Stimulated activated CD4-positive, alpha-beta T cell treated with anti-CD3 and anti-CD28 coated beads, Interleukin-4, amount 100 ng/mL, for 24 hours (primary cell): ENCODE measurements at places on chromosomes 2 and 18.

GRCh38 chr18:52313213-52313612 is 26.8 kb upstream of the DCC start:
- no peak for DNase-seq

DNA sequence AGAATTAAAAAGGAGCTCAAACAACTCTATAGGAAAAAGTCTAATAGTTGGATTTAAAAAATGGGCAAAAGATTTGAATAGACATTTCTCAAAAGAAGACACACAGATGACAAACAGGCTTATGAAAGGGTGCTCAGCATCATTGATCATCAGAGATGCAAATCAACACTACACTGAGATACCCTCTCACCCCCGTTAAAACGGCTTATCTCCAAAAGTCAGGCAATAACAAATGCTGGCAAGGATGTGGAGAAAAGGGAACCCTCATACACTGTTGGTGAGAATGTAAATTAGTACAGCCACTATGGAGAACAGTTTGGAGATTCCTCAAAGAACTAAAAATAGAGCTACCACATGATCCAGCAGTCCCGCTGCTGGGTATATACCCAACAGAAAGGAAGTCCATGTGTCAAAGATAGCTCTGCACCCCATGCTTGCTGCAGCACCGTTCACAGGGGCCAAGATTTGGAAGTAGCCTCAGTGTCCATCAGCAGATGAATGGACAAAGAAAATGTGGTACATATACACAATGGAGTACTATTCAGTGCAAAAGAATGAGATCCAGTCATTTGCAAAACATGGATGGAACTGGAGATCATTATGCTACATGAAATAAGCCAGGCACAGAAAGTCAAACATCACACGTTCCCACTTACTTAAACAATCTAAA is 46.7 kb upstream of the B3GNT7 start:
- no peak for DNase-seq

DNA sequence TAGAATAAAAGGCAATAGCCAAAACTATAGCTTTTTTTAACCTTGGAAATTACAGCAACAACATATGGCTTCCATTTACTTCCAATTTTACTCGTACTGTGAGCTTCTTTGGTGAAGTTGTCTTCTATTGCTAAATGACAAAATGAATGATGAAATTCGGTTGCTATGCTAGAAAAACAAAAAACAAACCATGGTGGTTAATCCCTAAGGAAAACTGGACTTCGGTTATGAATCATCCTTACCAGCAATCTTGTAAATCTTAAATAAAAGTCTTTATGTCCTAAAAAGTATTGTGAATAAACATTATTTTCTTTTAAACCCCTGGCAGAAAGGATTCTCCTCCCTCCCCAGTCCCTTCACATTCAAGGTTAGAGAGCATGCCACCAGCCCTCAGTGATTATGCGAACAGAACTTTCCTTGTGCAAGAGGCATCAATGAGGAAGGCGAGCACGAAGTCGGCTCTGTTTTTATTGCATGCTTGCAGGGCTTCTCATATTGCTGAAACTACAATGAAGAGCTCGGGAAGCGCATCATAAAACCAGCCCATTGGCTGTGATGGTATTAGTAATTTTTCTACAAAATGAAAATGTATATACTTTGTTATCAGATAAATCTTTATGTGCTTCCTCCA is 62.9 kb downstream of the ZNF521 start:
- no peak for DNase-seq

GRCh38 chr18:55013685-55014084 is 54.4 kb upstream of the CCDC68 start:
- no peak for DNase-seq

- peak; percentile 36 for DNase-seq
Measured at GRCh38 chr18:77208964-77209363, 40.7 kb upstream of the GALR1 start.

- DNase-seq = no peak
Measured at GRCh38 chr2:120251880-120252224, 800 bp upstream of the RALB start.

- no peak for DNase-seq
Measured at GRCh38 chr2:22995576-22995975, 389.4 kb upstream of the KLHL29 start.

DNA sequence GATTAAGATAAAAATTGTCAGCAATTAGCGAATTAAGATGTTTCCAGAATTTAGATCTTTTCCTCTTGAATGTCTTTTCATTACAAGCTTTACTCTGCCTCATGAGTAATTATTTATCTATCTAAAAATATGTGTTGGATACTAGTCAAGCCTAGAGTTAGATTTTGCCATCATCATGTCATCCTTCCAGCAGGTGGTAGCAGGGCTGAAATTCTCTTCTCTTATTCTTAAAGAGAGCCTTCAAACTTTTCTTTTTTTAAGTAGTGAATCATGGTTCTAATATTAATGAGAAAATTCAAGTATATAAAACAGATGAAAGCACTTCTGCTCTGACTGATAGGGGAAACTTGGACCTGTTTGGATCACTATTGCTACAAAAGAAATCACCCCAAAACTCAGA is 240.7 kb upstream of the EPAS1 start:
- no peak for DNase-seq

DNA sequence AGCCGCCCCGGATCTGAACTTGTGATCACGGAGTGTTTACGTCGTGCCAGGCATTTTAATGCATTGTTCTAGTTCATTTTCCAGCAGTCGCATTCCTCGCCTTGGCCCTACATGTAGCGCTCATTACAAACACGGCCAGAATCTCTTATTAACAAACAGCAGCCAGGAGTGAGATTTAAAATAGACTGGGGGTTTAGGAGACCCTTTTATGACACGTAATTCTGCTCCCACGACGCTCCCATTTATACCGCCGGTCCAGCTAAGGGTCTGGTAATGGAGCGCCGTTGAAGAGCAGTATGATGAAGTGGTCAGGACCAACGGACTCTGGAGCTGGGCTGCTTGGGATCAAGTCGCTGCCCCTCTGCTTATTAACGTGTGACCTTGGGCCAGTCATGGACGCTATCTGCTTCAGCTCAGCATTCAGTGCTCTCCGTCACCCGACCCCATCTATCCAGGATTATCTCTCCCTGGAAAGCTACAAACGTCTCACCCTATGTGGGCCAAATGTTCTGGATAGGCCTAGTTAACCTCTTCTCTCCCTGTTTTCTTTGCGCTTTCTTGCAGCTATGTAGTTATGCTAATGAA is 745 bp downstream of the MSH2 start:
- DNase-seq = no peak

DNA sequence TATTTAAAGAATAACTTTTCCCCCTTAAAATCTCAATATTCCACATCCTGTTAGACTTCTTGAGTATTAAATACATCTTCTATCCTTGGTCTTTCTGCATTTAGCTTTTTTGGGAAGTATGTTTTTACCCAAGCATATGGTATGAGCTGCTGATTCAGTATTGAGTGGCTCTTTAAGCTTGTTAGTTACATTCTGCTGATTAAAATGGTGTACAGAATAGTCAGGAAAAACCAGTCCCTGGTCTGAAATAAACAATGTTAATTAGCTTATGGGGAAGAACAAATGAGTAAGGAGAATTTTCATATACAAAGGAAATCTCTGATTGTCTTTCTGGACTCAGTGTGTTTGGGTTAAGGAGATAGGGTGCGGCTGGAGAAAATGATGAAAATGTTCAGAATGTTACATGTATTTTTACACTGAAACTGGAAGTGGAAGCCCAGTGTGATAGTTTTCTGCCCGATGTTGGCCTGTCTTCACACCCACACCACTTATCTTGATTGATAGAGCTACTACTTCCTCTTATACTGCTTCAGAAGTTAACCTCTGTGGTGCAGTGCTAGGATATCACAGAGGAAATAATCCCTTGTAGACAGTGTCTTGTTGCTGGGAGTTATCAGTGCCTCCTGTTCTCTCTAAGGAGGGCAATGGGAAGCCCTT is 84.0 kb downstream of the MSH2 start:
- DNase-seq = no peak

DNA sequence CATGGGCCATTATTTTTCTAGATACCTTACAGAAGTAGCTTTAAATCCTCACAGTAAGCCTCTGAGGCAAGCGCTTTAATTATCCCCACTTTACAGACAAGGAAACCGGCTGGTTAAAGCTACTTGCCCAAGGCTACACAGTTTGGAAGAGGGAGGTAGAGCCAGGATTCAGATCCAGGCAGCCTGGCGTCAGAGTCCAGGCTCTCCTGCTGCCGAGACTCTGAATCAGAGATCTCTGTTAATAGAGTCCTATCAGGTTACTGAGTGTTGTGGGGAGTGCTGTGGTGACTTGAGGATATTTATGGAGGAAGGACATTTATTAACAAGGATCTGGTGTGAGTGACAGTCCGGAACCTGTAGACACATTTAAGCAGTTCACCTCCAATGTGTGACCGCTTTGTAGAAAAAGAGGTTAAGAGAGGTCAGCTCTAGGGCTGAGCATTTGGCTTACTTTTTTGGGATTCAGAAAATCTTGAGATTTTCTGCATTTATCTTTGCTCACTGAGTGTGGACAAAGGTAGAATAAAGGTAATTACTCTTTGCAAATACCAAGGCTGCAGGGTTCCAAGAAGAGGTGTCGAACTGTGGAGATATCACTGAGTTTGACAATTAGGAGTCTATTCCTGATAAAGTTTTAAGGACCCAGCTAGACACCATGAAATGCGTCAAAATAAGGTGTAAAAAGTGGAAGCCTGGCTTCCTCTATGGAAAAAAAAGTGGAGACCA is 1.6 kb upstream of the CEP192 start:
- DNase-seq = no peak

- peak; percentile 71 for DNase-seq
Measured at GRCh38 chr2:39216346-39217191, 27.2 kb downstream of the CDKL4 start.

- DNase-seq = no peak
Measured at GRCh38 chr2:239203443-239204135, 197.2 kb downstream of the HDAC4 start.

- no peak for DNase-seq
Measured at GRCh38 chr2:602571-603359, 74.4 kb downstream of the TMEM18 start.

DNA sequence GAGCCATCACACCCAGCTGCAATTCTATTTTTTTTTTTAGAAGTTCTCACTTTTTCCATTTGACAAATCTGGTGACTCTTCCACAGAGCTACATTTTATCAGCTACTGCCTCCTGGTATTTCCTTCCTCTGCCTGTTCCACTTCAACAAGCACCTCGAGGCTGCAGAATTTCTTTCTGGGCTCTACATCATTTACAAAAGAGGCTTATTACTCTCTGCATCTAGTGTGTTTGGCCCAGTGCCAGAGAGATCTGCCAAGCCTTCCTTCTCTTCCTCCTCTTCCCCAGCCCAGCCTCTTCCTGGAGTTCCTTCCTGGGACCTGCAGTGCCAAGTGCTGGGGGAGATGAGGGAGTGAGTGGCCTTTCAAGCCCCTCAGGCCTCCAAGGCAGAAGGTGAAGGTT is 119.6 kb upstream of the ITGA6 start:
- no peak for DNase-seq

GRCh38 chr18:45617284-45617683 is 2.0 kb downstream of the SLC14A2 start:
- no peak for DNase-seq

GRCh38 chr2:126719833-126720351 is 63.9 kb downstream of the GYPC start:
- no peak for DNase-seq

DNA sequence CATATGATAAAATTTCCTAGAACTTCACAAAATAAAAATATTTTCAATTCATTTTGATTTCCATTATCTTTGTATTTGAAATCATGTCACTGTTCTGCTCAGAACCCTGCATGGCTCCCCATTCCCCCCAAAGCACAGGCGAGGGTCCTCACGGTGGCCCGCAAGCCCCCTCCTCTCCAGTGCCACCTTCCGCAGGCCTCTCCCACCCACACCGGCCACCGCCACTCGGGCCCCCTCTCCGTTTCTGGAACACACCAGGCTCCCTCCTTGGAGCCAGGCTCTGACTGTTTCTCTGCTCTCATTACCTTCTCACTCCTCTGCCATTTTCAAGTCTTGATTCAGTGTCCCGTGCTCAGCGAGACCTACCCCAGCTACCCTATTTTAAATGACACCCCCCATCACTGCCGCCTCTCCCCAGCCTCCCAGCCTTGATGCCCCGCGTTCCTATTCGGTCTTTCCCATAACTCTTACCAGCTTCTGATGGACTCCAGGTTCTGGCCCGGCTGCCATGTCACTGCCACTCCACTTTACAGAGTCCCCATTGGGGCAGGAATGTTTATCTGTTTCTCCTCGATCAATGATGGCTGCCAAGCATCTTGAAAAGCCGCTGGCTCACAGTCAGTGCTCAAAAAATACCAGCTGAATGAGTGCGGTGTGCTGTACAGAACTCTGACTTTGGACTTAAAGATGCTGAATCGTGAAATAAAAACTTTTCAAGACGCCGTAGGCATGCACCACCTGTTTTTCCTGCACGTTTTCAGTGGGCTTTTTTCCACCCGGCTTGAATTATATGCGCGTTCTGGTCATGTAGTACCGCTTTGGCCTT is 201.0 kb downstream of the GBX2 start:
- DNase-seq = no peak

DNA sequence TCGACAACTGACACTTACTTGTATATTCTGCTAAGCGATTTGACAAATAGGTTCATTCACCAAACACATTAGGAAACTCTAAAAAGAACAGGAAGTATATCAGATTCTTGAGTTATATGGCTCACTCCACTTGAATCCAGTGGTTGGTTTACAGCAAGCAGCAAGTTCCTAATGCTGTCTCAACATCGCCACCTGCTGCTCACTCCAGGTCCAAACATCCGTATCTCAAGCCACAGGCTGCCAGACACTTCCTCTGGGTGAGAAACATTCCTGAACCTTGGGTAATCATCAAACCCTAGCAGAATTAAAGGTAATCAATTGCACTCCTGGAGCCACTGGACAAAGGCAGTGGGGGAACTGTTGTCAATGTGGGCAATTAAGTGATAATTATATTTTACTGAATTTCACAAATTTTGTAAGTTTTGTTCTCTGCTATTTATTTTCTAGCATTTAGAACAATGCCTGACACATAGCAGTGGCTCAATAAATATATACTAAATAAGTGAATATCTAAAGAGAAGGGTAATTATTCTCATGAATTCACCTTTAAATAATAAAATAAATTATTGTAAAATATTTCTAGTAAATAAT is 107.1 kb upstream of the TTN start:
- peak; percentile 74 for DNase-seq

- DNase-seq = no peak
Measured at GRCh38 chr2:119864318-119864717, 104.6 kb downstream of the PTPN4 start.

GRCh38 chr2:29923110-29923721 is 1.8 kb upstream of the ALK start:
- DNase-seq = peak; percentile 47

- no peak for DNase-seq
Measured at GRCh38 chr2:20015482-20016083, 3.1 kb upstream of the MATN3 start.

DNA sequence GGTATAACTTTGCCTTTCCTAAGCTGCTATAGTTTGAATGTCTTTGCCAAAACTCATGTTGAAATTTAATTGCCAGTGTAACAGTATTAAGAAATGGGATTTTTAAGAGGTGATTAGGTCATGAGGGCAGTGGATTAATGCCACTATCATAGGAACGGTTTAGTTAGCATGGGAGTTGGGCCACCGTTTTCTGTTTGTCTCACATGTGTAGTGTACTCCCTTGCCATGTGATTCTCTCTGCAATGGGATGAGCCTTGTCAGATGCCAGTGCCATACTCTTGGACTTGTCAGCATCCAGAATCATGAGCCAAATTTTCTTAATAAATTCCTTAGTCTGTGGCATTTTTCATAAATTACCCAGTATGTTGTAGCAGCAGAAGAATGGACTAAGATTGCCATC is 388.9 kb upstream of the RGPD4 start:
- DNase-seq = no peak
